CD4-positive, alpha-beta T cell treated with Interleukin-10 for 1 hour (primary cell): ENCODE measurements at places on chromosomes 1 and 21.

GRCh38 chr1:2275796-2276536 is 47.8 kb downstream of the SKI start:
- no peak for DNase-seq

GRCh38 chr1:173420330-173420806 is 56.8 kb upstream of the PRDX6 start:
- peak; percentile 78 for DNase-seq

DNA sequence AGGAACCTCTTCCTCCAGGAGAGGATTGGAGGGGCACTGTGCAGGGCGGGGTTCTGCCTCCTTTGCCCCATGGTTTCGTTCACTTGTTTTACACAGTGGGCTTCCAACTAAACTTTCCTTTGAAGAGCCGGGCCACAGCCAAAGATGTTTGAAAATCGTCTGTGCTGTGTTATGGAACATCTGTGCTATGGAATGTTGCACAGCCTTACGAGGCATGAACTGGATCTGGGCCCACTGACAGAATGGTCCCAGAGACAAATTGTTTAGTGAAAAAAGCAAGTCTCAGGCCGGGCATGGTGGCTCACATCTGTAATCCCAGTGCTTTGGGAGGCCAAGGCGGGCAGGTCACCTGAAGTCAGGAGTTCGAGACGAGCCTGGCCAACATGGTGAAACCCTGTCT is 12.6 kb upstream of the MEF2D start:
- DNase-seq: no peak

GRCh38 chr1:44587796-44588460 is 86.4 kb downstream of the TMEM53 start:
- no peak for DNase-seq

DNA sequence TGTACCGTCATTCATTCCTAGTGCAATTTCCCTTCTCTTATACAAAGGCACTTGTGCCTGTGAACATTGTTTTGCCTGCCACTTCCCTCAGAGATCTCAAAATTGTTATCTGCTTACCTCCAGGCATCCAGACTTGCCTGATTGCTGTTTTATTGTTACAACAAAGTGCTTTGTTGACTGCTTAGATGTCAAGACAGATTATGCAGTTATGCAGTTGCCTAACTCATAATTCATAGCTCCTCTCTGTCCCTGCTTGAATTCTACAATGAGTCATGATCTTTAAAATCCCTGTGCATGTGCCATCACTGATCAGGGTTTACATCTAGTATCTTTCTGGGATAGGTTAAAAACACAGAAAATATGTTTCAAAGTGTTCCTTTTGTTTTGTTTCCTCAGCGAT is 24.5 kb downstream of the CXADR start:
- DNase-seq: no peak

GRCh38 chr1:155128755-155129473 is 1.2 kb downstream of the EFNA1 start:
- DNase-seq: no peak

GRCh38 chr1:61498342-61498741 is 226.6 kb downstream of the TM2D1 start:
- no peak for DNase-seq

DNA sequence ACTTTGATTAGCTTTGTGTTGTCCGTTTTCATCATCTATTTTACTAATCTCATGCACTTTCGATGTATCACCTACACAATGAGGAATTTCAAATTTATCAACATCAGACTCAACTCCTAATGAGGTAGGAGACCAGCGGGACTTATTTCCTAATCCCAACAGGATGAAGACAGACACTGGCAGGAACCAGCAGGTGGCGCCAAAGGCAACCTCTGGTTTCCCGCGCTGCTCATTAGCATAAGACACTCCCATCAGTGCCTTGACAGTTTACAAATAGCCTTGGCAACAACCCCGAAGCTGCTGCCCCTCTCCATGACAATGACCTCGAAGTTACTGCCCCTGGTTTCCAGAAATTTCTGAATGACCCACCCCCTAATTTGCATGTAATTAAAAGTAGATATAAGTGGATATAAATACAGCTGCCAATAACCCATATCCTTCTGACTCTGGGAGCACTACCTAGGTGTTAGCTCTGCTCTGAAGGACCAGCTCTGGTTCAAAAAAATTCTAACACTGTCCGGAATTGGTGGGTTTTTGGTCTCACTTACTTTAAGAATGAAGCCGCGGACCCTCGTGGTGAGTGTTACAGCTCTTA is 974.8 kb downstream of the ADGRL2 start:
- DNase-seq: no peak

GRCh38 chr1:63329621-63330330 is 7.4 kb downstream of the FOXD3 start:
- DNase-seq: no peak

DNA sequence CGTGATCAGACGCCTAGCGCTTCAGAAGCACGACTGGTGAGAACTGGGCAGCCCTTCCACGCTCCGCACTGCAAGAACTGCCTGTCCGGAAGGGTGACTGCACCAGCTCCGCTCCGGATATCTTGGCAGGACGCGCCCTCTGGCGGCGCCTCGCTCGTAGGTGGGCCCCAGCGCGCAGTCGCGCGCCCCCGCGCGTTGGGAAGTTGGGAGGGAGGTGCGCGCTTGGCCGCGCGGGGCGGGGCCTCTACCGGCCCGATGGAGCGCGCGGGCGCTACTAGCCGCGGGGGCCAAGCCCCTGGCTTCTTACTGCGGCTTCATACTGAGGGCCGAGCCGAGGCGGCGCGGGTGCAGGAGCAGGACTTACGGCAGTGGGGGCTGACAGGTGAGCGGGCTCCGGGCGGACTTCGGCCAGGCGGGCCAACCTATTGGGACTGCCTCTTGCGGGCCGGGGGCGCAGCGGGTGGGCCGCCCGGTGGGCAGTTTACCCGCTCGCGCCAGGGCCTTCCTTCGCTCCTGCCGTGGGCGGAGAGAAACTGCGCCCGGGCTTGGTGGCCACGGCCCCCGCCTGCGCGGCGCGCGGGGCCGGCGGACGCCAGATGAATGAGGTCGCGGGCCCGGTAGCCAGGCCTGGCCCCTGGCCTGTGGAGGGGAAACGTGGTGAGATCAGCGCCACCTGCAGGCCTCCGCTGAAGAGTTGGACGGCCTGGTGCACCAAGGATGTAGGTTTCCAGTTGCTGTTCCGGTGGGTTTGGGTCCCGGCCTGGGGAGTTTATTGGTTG is at the start of gene CHD1L:
CHD1L (plus strand) TSS at position 236 of the 779 bp plus-strand sequence; CDS start at position 256, 20 bp downstream.
- peak; percentile 95 for DNase-seq

DNA sequence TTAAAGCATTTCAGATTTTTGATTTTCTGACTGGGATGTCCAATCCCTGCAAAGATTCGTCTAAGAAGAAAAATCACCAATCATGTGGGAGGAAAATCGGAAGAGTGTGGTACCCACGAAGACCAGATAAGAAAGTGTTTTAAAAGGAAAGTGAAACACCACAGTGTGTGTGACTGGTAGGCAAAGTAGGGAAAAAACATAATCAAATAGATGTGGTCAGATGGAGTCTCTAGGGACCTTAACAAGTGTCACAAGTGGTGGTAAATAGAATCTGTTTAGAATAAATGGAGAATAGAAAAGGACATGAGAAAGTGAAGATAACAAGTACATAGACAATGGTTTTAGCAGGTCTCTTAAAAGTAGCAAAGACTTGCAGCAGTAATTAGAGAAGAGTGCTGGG is 154.6 kb downstream of the SLC30A10 start:
- no peak for DNase-seq

- DNase-seq: no peak
Observed at GRCh38 chr1:48470950-48471690, 884 bp downstream of the SPATA6 start.

GRCh38 chr1:202291961-202292712 is 49.6 kb downstream of the UBE2T start:
- no peak for DNase-seq

GRCh38 chr1:234963180-234963903 is 165.3 kb downstream of the TOMM20 start:
- peak; percentile 92 for DNase-seq

- DNase-seq: no peak
Observed at GRCh38 chr1:178051071-178051470, 42.8 kb upstream of the RASAL2 start.

GRCh38 chr1:3031401-3032221 is 10.3 kb downstream of the ACTRT2 start:
- no peak for DNase-seq

- DNase-seq: no peak
Observed at GRCh38 chr21:42203936-42204335, 15.0 kb upstream of the ABCG1 start.

GRCh38 chr1:240776237-240776636 is 164.3 kb upstream of the GREM2 start:
- no peak for DNase-seq

GRCh38 chr1:1883092-1883873 is 7.6 kb downstream of the GNB1 start:
- no peak for DNase-seq

DNA sequence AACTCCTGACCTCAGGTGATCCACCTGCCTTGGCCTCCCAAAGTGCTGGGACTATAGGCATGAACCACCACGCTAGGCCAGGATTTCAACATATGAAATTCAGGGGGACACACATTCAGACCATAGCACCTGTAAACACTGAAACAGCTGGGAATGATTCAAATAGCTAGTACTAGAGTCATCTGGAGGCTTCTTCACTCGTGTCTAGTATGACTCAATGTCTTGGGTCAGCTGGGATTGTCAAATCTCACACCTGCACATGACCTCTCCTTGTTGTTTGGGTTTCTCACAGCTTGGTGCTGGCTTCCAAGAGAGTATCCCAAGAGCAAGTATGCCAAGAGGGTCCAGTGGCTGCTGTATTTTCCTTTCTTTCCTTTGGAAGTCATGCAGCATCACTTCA is 75.1 kb downstream of the PGM1 start:
- no peak for DNase-seq

GRCh38 chr1:227355542-227356245 is 37.4 kb upstream of the CDC42BPA start:
- no peak for DNase-seq

DNA sequence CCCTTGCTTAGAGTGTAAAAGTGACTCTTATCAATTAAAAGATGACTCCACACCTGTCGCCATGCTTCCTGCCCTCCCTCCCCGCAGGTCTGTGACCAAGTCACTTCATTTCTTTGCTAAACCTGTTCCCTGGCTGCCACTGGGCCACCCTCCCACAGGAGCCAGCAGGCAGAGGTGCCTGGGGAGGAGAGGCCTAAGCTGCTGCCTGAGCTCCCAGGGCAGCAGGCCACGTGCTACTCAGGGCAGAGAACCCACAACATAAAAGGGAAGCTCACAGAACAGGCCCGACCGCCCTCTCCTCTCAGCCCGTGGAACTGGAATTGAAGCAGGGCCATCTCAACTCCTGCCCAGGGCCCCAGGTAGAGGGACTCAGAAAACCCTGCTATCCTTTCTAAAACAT is 4.9 kb downstream of the C1orf198 start:
- DNase-seq: no peak

GRCh38 chr21:14956807-14957206 is 108.0 kb downstream of the NRIP1 start:
- no peak for DNase-seq

- no peak for DNase-seq
Observed at GRCh38 chr1:108051631-108052377, 86.8 kb upstream of the VAV3 start.

DNA sequence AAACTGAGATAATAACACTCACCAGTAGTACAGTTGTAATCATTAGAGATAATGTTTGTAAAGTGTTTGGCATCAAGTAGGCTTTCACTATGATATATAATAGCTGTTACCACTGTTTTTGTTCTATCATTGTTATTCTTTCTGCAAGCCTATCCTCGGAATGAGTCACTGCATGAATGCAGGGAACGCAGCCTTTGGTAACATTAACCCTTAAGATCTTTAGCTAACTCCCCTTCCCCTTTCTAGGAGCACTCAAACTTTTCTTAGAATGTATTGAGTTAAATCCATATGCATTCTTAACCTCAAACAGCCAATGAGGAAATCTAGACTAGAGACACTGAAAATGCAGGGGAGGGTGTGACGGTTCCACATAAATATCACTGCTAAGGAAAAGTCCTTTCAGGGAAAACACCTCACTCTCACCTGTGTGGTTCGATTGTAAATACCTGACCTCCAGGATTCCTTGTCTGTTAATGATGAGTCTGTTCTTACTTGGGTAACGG is 467.3 kb downstream of the SETD4 start:
- no peak for DNase-seq

DNA sequence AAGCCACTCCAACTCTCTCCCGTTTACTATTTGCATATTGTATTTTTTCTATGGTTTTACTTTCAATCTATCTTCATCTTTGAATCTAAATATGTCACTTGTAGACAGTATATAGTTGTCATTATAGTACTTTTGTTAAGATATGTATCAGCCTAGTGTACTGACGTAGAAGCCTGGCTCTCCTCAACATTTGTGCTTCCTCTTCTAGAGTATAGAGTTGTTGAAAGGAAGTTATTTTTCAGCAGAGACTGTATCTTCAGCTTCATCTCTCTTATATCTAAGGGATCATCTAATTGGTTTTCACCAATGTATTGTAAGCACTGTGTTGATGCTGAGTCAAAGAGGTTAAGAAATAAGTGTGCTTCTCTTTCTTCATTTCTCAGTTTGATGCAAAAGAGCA is 192.8 kb downstream of the LMO4 start:
- no peak for DNase-seq

DNA sequence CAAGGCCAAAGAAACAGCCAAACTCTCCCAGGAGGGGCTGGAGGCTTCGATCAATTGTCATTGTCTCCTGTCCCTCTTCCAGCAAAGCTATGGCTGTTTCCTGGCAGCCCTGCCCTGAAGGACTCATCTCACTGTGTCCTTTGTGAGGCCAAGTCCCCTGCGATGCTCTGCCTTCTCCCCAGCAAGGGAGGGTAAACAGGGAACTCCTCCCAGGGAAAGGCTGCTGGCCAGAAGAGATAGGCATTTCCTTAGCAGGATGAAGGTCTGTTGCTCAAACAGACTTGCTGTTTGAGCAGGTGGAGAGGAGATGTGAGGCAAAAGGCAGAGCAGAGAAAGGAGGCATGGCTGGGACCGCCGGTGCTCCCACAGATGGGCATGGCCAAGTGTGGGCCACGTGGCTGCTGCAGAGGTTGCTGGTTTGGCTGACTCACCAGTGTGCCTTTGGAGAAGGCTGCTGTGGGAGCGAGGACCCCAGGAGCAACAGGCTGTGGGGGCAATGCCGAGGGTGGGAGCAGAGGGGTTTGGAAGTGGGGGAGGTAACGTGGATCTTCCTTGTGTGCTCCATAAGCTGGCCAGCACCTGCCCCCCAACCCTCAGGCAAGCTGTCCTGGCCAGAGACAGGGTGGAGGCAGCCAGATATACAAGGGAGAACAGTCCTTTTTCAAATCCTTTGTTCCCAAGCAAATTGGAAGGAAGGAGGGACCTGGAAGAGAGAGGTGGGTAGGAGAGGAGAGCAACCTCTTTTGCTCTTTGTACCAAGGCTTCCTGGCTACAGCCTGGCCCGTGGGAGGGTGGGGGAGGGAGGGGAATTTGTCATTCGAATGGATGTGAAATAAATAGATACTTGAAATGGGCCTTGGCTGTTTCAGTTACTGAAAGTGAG is 449.8 kb downstream of the SIPA1L2 start:
- DNase-seq: no peak

GRCh38 chr1:53540604-53541262 is 81.5 kb downstream of the DMRTB1 start:
- no peak for DNase-seq
